Pancreas (tissue), 10 donors: ENCODE measurements at places on chromosomes 11 and 22. TPM values are rescaled to one million over a fixed set of nuclear protein-coding genes. Genes with fewer than 3 reads are reported as not detected.

ACR gene
- total RNA-seq = 0.40 TPM

ROBO3 gene
- 1.1 TPM for total RNA-seq

KDELR3 gene
- 9.6 TPM for total RNA-seq

KCNJ1 gene
- total RNA-seq = 0.12 TPM

TSGA10IP gene
- 0.19 TPM for total RNA-seq

C11orf42 gene
- total RNA-seq = not detected

ROBO4 gene
- total RNA-seq = 3.4 TPM

P2RX3 gene
- not detected for total RNA-seq

DNA sequence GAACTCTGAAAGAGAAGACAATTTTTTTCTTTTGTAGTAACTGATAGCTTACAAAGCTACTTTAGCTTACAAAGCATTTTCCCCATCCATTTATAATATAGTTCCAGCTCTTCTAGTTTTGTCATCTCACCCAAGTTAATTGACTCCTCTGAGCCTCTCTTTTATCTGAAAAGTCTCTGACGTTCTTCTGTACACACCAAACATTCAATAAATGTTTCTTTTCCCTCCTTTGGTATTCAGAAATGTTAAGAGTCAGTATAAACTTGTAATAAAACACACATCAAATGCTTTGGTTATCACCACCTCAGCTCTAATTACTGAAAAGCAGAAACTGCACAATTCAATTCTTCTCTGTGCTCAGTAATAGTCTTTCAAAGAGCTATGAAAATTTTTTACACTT lies 5.9 kb downstream of the CCDC90B start:
- DNase-seq = no peak

DNA sequence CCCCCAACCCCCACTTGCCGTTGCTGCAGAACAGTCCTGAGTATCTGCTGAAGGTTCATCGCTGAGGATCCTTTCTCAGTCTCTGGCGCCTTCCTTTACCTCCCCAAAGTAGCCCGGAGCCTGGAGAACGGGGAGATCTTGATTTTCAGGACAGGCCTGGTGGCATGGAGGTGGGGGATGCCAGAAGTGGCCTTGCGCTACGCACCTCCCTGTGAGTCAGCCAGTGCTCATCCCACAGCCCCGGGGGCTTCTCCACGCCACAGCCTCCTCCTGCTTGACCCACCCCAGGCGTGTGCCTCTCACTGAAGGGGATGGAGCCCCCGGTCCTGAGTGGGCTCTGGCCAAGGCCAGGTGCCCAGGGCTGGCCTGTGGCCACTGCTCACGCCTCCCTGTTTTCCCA lies 339.6 kb downstream of the TBC1D22A start:
- DNase-seq = no peak

GRCh38 chr11:120642196-120642894 lies 130.8 kb downstream of the GRIK4 start:
- no peak for DNase-seq

DNA sequence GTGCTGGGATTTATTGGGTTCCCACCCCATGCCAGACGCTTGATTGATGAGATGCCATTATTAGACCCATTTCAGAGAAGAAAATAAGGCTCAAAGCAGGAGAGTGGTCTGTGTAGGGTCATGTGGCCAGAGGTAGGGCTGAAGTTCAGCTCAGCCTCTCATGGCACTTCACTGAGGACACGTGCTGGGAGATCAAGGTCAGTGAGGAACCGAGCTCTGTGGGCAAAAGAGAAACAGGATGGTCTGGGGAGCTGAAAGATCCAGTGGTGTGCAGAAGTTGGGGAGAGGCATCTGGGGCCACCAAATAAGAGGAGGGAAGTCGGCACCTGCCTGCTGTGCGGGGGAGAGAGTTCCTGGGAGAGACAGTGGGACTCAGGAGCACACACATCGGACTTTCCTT lies 19.6 kb downstream of the RHOD start:
- DNase-seq = no peak

- DNase-seq = no peak
These were observed 22.9 kb downstream of the MMP13 start for GRCh38 chr11:102932678-102933077.

DNA sequence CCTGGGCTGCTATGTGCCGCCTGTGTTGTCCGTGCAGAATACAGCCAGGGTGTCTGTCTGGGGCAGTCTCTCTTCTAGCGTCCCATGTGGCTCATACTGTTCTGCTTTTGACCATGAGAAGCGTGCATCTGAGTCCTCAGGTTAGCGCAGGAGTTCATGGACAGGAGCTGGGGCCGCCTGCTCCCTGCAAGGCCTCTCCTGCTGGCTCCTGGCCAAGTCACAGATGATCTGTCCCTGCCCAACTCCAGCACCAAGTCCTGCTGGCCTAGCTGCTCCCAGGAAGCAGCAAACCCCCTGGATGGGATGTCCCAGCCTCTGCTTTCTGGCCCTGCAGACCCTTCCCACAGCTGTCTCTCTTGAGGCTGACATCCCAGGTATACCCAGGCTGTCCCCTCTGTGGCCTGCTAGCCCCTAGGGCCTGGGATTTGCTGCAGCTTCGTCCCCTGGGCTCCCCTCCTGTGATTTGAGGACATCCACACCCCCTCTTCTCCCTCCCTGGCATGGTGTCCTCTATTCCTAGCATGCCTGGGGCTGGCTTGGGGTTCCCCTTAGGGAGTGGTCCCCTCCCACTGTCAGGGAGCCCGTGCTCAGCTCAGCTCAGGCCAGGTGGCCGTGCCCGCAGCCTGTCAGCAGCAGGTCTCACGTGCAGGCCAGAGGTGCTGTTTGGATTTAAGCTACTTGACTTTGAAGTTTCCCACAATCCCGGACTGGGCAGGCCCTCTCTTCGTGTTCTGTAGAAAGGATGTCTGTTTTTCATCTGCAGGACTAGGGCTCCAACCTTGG lies 17.8 kb downstream of the PRR5 start:
- DNase-seq = peak; percentile 64

DNA sequence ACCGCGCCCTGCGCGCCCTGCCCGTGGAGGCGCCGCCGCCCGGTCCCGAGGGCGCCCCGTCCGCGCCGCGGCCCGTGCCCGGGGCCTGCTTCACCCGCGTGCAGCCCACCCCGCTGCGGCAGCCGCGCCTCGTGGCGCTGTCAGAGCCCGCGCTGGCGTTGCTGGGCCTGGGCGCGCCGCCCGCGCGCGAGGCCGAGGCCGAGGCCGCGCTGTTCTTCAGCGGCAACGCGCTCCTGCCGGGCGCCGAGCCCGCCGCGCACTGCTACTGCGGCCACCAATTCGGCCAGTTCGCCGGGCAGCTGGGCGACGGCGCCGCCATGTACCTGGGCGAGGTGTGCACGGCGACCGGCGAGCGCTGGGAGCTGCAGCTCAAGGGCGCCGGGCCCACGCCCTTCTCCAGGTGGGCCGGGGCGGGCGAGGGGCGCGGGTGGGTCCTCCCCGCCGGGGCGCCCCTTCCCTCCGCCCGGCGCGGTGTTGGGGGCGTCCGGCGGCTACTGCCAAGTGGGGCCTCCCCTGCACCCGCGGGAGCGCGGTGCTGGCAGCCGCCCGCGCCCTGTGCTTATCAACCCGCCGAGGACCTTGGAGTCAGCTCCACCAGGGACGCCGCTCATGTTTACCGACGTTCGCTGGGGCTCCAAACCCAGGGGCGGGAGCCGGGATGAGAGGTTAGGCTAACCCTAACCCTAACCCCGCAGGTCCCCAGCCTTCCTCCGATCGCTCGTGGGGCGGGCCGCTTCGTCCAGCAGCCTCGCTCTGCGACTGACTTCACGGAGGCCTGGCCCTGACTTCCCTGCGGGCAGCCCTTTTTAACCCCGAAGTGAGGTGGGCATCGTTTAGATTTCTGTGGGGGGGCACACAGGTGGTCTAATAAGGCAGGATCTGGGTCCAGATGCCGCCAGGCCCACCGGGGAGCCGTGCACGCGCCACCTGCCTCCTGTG lies 649 bp downstream of the SELENOO start:
- DNase-seq = no peak

- DNase-seq = no peak
These were observed 9.6 kb downstream of the ANKK1 start for GRCh38 chr11:113397212-113397611.

DNA sequence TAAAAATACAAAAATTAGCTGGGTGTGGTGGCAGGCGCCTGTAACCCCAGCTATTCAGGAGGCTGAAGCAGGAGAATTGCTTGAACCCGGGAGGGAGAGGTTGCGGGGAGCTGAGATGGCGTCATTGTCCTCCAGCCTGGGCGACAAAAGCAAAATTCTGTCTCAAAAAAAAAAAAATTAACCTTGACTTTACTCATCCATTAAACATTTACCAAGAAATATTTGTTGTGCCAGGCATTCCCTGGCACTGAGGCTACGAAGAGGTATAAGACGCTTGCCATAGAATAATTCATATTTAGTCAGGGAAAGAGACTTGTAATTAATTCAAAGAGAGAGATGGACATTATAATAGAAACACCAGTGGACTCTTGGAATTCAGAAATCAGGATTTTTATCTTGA lies 13.2 kb upstream of the PAFAH1B2 start:
- DNase-seq = no peak

DNA sequence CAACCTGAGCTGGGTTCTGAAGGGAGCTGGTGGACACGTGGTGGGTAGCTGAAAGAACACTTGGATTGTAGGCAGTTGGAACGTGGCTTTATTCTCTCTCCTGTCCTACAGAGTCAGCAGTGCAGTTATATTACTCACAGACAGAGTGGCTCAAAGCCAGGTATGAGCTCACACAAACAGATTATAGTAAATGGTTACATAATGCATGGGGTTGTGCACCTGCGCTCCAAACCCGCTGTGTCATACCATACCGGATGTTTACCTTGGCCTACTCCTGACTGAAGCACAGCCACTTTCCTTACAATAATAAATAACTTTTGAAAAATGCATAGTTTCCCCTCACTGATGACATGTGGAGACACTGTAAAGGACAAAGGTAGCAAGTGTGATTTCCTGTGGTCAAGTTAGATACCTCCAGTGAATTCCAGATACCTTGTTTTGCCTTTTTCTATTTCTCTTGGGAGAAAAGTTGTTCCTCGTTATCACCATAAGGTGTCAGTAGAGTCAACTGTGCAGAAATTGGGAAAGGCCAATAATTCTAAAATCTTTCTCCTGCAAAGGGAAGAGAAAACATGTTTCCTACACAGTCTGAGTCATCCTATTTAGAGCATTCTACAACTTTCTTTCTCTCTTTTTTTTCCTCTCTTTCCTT lies 13.5 kb downstream of the MS4A6A start:
- peak; percentile 66 for DNase-seq

- no peak for DNase-seq
These were observed 22.8 kb upstream of the PPFIA1 start for GRCh38 chr11:70247710-70248072.

DNA sequence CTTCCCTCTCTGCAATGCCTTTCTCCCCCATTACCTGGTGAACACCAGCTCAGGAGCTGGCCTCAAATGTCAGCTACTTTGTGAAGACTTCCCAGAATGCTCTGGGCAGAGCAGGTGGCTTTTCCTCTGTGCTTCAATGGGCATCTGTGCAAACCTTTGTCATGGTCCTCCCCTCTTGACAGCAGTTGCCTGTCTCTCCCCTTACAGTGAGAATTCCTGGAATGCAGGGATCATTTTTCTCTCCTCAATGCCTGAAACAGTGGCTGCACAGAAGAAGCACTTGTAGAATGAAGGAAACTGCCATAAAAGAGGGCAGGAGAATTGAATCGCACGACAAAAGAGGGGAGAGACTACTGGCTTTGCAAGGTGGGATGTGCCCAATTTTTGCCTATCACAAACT lies 92.8 kb upstream of the NARS2 start:
- no peak for DNase-seq

- DNase-seq = no peak
These were observed 13.2 kb downstream of the TNNT3 start for GRCh38 chr11:1932681-1933080.

DNA sequence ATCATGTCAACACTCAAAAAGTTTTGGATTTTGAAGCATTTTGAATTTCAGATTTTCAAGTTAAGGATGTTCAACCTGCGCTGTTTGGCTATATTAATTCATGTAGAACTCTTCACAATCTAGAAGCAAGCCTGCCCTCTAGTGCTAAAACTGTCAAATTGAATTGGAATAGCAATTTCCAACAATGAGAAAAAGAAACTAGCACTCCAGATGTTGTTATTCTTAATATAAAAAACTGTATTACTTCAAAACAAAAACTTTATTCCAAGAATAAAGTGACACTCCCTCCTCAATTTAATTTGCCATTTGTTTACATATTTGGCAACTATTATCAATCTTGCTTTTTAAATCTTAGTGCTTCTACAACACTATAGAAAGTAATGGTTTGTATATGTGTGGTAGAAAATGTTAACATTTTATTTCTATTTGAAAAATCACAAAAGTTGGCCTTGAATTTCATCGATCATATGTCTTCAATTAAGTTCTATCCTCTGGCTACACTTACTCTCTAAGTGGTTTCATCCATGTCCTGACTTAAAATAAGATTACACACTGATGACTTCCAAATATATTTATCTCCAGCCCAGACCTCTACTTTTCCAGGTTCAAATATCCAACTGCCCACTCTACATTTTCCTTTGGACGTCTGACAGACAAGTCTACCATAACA lies 36.6 kb downstream of the DCUN1D5 start:
- DNase-seq = no peak

DNA sequence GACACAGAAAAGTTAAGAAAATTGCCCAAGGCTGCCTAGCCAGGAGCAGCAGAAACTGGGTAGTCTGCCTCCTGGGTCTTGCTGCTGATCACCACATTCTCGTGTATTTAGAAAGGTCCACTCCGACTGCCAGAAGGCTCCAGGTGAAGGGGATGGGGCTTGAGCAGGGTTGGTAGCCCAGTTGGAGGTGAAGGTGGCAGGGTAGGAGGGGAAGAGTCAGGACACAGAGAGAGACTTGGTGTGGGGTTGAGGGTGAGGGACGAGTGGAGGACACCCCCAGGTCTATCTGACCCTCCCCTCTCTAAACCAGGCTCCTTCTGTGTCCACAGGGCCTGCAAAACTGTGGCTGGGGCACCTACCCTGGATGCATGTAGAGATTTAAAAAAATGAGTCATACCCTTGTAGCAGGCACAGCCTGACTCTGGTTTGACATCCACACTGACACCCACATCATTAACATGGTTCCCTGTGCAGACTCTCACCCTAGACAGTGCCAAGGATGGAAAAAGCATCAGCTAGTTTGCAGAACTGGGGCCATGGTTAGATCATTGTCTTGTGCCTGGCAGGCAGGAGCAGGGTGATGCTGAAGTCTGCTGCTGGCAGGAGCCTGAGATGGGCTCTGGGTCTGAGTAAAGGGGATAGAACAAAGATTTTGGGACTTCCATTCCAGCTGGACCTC lies 273.2 kb downstream of the TENM4 start:
- DNase-seq = no peak

GRCh38 chr11:75262436-75262835 lies 21.9 kb downstream of the TPBGL start:
- DNase-seq = no peak

DNA sequence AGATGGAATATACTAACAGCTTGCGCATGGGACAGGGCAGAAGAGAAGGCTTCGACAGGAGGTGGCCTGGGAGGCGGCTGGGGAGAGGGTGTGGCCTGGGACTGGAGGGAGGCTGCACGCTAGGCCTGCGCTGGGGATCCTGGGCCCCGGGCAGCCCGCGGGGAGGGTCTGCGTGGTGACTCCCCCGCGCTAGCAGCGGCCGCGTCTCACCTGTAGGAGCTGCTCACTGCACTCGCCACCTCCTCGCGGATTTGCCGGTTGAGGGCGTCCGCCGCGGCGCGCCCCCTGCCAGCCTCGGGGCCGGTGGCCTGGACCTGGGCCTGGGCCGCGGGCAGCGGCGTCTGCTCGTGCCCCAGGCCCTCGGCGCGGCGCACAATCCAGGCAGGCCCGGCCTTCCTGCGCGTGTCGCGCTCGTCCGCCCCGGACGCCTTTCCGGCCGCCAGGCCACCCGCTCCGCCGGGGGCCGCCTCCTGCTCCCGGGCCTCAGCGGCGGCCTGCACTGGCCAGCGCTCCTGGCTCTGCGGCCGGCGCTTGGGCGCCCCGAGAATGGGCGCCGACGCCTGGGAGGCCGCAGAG lies 1.5 kb downstream of the MAP6 start:
- peak; percentile 26 for DNase-seq

GRCh38 chr11:21072558-21072957 lies 403.2 kb downstream of the NELL1 start:
- no peak for DNase-seq
